ENCODE measurements at places on chromosomes 12 and 14. TPM values are rescaled to one million over a fixed set of nuclear protein-coding genes. Genes with fewer than 3 reads are reported as not detected.

DNA sequence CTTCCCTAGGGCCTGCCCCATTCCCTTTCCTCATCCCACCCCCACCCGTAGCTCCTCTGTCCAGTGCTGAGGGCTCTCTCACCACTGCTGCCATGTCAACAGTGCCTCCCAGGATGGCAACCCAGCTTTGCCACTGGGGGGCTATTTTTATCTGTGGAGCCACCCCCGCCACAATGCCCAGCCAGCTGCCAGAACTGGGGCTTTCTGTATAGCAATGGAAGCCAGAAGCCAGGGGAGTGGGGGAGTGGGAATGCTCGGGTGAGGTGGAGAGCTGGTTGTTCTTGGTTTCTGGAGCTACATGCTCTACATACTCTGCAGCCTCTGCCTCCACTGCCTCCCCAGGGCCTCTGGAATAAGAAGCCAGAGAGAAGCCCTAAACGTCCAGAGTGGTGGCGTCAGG, 8.9 kb downstream of the PDE1B start:
- DNase-seq, result no peak
- peaks cover 22% of the 10 kb centered on the region for H3K27me3 ChIP-seq
- no peak overlapping the region for H3K27ac ChIP-seq
- H3K36me3 ChIP-seq, result no peaks in the 10 kb centered on the region

BMP4 gene
- 311 TPM for polyA plus RNA-seq

- no peak overlapping the region for H3K4me3 ChIP-seq
- no peaks in the 10 kb centered on the region for H3K4me1 ChIP-seq
- no peak overlapping the region for H3K27ac ChIP-seq
- H3K27me3 ChIP-seq, result peaks cover 5% of the 10 kb centered on the region
Measured at GRCh38 chr14:74867673-74868072, 8.3 kb downstream of the PROX2 start.

DNA sequence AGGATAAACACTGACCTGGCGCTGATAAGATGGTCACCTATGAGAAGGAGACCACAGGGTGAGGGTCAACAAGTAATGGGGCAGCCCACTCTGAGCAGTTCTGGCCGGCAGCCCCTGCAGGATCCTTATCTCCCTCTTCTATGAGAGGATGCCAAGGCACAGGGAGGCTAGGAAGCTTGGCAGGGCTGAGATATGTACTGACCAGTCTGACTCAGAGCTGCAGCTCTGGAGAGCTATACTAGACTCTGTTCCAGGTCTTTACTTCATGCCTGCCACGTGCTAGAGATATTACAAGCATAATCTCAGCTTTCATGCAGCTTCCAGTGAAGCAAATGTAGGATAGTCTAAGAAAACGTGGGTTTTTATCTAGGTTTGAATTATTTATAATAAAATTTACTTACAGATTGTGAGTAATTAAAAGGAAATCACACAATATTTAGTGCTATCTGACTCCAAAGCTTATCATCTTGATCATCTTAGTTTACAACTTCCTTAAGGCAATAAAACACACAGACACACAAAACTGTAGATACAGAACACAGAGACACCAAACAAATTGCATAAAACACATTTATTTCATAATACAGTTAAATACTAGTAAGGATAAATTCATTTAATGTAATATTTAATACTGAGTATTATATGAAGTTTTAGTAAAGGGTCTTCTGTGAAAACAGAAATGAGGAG, 32.3 kb downstream of the GIT2 start:
- no peaks in the 10 kb centered on the region for H3K27me3 ChIP-seq
- no peak overlapping the region for H3K27ac ChIP-seq
- H3K36me3 ChIP-seq, result peaks cover 18% of the 10 kb centered on the region
- H3K4me3 ChIP-seq, result no peak overlapping the region
- peaks cover 16% of the 10 kb centered on the region for H3K4me1 ChIP-seq

- DNase-seq, result no peak
- no peak overlapping the region for H3K27ac ChIP-seq
- H3K27me3 ChIP-seq, result no peaks in the 10 kb centered on the region
- H3K36me3 ChIP-seq, result no peaks in the 10 kb centered on the region
- no peak overlapping the region for H3K4me3 ChIP-seq
Measured at GRCh38 chr12:697481-697880, 34.2 kb upstream of the NINJ2 start.

GALNT16 gene
- 0.51 TPM for polyA plus RNA-seq

DNA sequence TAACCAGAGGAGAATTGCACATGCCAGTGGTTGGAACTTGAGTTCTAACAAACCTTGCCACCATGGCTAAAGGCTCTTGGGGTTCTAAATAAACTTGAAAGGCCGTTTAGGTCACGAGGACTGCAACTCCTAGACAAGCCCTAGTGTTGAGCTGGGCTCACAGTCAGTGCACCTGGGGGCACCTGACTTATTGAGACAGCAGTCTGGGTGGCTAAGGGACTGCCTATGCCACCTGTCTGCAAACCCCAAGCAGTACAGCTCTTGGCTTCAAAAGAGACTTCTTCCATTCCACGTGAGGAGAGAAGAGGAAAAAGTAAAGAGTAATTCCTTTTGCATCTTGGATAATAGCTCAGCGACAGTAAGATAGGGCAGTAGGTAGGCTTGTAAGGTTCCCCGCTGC, 765.6 kb upstream of the FOXG1 start:
- no peaks in the 10 kb centered on the region for H3K36me3 ChIP-seq
- no peaks in the 10 kb centered on the region for H3K27me3 ChIP-seq
- no peak overlapping the region for H3K4me3 ChIP-seq
- H3K4me1 ChIP-seq, result no peaks in the 10 kb centered on the region
- no peak for DNase-seq

DNA sequence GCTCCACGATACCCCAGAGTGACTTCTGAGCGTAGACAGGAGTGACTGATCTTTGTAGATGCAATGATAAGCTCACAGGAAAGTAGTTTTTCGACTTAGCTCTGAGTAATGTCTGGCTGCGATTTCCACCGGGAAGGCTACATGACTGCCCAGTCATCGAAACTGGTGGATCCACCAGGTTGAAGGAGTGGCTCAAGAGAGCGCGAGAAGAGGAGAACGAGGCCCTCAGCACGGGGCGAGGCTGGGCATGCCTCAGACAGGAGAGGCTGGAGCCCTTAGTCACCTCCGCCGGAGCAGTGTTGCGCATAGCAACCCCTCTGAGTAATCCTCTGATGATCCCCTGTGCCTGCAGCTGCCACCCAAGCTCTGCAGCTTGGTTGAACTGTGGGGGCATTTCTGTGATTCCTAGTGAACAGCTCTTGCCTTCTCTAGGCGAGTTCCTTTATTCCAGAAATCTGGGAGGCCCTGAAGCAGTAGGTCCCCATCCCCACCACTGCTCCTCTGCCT, 25.6 kb downstream of the ELK3 start:
- peaks cover 32% of the 10 kb centered on the region for H3K36me3 ChIP-seq
- H3K4me3 ChIP-seq, result no peak overlapping the region
- DNase-seq, result peak; percentile 96
- peak overlapping the region; percentile 90 for H3K27ac ChIP-seq
- no peaks in the 10 kb centered on the region for H3K27me3 ChIP-seq
- peaks cover 93% of the 10 kb centered on the region for H3K4me1 ChIP-seq

GRCh38 chr14:103641161-103641560, 12.2 kb downstream of the KLC1 start:
- H3K27ac ChIP-seq, result no peak overlapping the region
- H3K27me3 ChIP-seq, result no peaks in the 10 kb centered on the region
- no peak for DNase-seq

ZBTB39 gene
- polyA plus RNA-seq, result 5.9 TPM

GRCh38 chr12:18898470-18898869, 160.6 kb downstream of the CAPZA3 start:
- no peak overlapping the region for H3K27ac ChIP-seq
- no peak overlapping the region for H3K4me3 ChIP-seq
- no peaks in the 10 kb centered on the region for H3K36me3 ChIP-seq

DNA sequence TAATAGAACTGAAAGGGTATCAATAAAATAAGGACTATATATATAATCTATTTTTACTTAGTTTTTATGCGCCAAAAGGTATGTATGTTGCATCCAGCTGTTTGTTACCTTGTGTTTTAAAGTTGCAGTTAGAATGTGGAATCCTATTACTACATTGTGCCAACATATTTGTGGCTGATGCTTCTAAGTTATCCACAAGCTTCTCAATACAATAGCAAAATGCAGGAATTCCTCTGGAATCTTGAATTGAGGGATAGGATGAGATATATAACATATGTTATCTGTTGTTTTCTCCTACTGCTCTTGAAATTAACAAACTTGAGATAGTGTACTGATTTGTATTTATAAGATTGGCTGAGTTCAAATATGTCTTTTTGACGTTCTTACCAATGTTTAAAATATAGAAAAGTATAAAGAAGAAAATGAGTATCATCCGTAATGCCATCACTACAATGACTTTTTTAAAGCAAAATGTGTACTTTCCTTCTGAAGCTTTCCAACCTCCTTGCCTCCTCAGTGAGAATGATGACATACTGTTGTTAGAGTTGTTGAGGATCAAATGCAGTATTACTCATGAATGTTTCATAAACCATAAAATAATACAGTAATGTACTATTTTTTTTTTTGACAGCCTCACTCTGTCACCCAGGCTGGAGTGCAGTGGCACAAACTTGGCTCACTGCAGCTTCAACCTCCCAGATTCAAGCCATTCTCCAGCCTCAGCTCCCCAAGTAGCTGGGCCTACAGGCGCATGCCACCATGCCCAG, 6.6 kb downstream of the RAP1B start:
- H3K27me3 ChIP-seq, result no peaks in the 10 kb centered on the region
- peaks cover 2% of the 10 kb centered on the region for H3K36me3 ChIP-seq
- H3K27ac ChIP-seq, result no peak overlapping the region

DNA sequence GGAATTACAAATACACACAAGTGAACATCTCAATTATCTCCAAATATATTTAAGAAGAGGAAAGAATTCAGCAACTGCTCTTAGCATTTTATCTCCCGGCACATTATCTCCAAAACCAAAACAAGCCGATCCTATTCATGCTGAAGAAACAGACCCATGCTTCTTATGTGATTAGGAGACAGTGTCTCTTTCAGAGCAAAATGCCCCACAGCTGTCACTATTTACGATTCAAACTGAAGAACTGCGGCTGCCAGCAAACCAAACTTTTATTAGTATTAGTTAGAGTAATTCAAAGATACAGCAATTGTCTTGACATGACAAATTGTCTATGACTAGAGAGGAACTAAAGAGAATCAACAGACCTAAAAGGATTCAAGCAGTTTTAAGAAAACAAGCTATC, 79.4 kb downstream of the SETD3 start:
- peaks cover 26% of the 10 kb centered on the region for H3K36me3 ChIP-seq
- H3K4me3 ChIP-seq, result no peak overlapping the region
- DNase-seq, result no peak
- no peaks in the 10 kb centered on the region for H3K27me3 ChIP-seq
- H3K27ac ChIP-seq, result no peak overlapping the region

ENDOU gene
- not detected for polyA plus RNA-seq
